Stimulated activated CD4-positive, alpha-beta T cell treated with anti-CD3 and anti-CD28 coated beads, Interleukin-12 subunit alpha, Interleukin-12 subunit beta, amount 100 ng/mL, for 24 hours (primary cell): ENCODE measurements at places on chromosomes 16 and 17.

- DNase-seq = no peak
Measured at GRCh38 chr16:72604375-72604774, 432.4 kb upstream of the PMFBP1 start.

DNA sequence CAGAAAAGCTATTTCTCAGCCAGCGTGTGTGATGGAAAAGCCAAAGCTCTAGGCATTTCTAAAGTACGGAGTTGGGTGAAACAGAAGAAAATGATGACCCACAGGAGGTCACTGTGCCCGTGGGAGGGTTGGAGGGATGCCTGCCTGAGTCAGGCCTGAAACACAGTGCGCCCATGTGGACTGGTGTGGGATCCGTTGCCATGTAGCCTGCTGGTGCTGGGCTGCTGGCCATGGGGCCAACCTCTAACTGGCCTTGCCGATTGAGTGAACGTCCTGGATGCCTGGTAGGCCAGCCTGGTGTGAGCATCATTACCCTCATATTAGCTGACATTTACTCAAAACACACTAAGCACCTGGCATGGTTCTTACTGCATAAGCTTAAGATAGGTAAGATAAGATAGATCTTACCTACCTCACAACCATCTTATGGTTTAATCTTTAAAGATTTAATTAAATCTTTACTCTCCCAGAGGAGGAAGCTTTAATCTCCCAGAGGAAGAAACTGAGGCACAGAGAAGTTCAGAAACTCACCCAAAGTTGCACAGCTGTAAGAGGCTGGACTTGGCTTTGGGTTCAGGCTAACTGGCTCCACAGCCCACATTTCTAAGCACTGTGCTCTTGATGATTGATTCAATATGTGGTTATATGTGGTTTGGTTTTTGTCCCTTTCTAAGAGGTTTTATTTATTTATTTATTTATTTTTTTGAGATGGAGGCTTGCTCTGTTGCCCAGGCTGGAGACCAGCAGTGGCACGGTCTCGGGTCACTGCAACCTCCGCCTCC is 15.7 kb downstream of the MGAT5B start:
- DNase-seq = no peak

DNA sequence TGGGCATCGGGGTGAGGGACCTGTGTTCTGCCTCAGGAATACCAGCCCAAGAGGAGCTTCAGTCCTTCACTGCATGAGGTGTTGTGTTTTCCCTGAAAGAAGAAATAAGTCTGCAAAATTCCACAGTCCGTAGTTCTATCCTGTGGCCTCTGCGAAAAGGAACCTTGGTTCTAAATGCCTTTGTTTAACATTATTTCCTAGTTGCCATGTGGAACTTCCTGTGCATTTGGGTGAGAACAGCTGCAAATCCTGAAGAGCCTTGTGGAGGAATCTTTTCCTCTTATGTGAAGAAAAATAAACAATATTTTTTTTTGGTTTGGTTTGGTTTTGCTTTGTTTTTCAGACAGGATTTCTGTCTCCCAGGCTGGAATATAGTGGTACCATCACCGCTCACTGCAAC is 9.8 kb downstream of the PSKH1 start:
- no peak for DNase-seq

DNA sequence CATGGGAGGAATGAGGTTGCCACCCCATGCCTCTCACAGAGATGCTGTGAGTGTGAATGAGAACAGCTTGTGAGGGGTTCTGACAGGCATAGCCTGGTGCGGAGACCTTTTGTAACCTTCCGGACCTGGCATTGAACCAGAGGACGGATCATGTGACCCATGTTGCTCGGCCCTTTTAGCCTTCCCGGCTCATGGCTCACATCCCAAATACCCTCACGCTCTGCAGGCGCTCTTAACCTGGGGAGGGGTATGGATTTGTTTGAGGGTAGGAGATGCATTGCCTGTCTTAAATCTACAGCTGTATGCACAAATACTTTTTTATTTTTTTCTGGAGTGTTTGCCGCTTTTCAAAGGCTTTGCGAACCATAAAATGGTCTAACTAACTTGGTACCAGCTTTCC is 102.4 kb upstream of the CRHR1 start:
- DNase-seq = no peak

GRCh38 chr17:37710344-37710886 is 34.4 kb downstream of the HNF1B start:
- no peak for DNase-seq
